Activated T-helper 2 cell treated with anti-CD3 and anti-CD28 coated beads, Interferon-gamma antibody, Interleukin-2, Interleukin-4, amounts not matched to agents 10 μg/mL and 5 μg/mL and 100 μg/mL, durations not matched to agents 14 hours and 24 hours and 36 hours (primary cell): ENCODE measurements at places on chromosomes 3 and 15. TPM values are rescaled to one million over a fixed set of nuclear protein-coding genes. Genes with fewer than 3 reads are reported as not detected.

The LRRFIP2 gene
- total RNA-seq: 36.8 and 38.3 TPM in 2 replicates

The CSPG4 gene
- 0.02 TPM in 1 of 2 replicates, not detected in the other for total RNA-seq

The NAALADL2 gene
- not detected in 2 replicates for total RNA-seq

The COPS2 gene
- 85.1 and 94.7 TPM in 2 replicates for total RNA-seq

The EOMES gene
- 5.2 and 5.6 TPM in 2 replicates for total RNA-seq

The PAK6 gene
- total RNA-seq: 0.27 and 0.78 TPM in 2 replicates

The SLCO2A1 gene
- not detected in 2 replicates for total RNA-seq

The TMEM212 gene
- total RNA-seq: 0.09 TPM in 1 of 2 replicates, not detected in the other

The LTF gene
- not detected in 2 replicates for total RNA-seq

The ADGRG7 gene
- not detected in 2 replicates for total RNA-seq

The ANKUB1 gene
- not detected in 2 replicates for total RNA-seq

The THRB gene
- total RNA-seq: not detected in 2 replicates

The FOXB1 gene
- total RNA-seq: 11.8 and 12.7 TPM in 2 replicates
